Thoracic aorta (tissue), 2 donors: ENCODE measurements at places on chromosomes 5 and 9.

GRCh38 chr9:124300312-124300711 is 42.6 kb downstream of the NEK6 start:
- H3K27ac ChIP-seq, result no peak overlapping the region
- H3K36me3 ChIP-seq, result no peaks in the 10 kb centered on the region
- H3K4me1 ChIP-seq, result peaks cover 23% of the 10 kb centered on the region
- no peak for DNase-seq
- no peak overlapping the region for H3K4me3 ChIP-seq

- H3K4me1 ChIP-seq, result no peaks in the 10 kb centered on the region
- no peak overlapping the region for H3K4me3 ChIP-seq
- no peak for DNase-seq
- H3K27me3 ChIP-seq, result no peaks in the 10 kb centered on the region
- no peak overlapping the region for H3K27ac ChIP-seq
- no peaks in the 10 kb centered on the region for H3K36me3 ChIP-seq
Measured at GRCh38 chr5:168076561-168076991, 214.9 kb upstream of the WWC1 start.

GRCh38 chr5:1410156-1411014 is 34.9 kb downstream of the SLC6A3 start:
- no peaks in the 10 kb centered on the region for H3K36me3 ChIP-seq
- H3K27me3 ChIP-seq, result no peaks in the 10 kb centered on the region
- no peaks in the 10 kb centered on the region for H3K4me1 ChIP-seq
- no peak overlapping the region for H3K27ac ChIP-seq
- no peak for DNase-seq

- H3K27me3 ChIP-seq, result no peaks in the 10 kb centered on the region
- no peak for DNase-seq
- no peak overlapping the region for H3K27ac ChIP-seq
- H3K4me3 ChIP-seq, result no peak overlapping the region
- H3K4me1 ChIP-seq, result no peaks in the 10 kb centered on the region
Measured at GRCh38 chr5:144040615-144041305, 129.7 kb downstream of the YIPF5 start.

- no peak overlapping the region for H3K27ac ChIP-seq
- no peak for DNase-seq
- no peaks in the 10 kb centered on the region for H3K27me3 ChIP-seq
- H3K36me3 ChIP-seq, result no peaks in the 10 kb centered on the region
Measured at GRCh38 chr9:73916016-73916673, 581.0 kb upstream of the RORB start.

DNA sequence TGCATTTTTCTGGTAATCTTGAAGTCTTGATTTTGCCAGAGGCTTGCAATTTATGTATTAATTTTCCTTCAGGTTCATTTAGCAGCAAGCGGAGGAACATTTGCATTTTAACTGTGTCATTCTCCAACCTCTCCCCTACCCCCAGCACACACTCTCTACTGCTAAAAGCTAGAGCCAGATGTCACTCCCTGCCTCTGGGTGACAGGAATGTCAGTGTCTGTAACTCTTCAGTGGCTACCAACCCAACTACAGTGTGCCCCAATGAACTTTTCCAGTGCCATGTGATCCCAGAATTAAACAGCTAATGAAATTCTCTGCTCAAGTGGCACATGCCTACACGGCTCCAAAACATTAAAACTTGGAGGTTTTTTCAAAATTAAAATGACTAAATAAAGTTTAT is 260.3 kb downstream of the GOLPH3 start:
- no peak overlapping the region for H3K4me3 ChIP-seq
- no peak for DNase-seq
- no peak overlapping the region for H3K27ac ChIP-seq

- no peaks in the 10 kb centered on the region for H3K27me3 ChIP-seq
- DNase-seq, result no peak
- H3K27ac ChIP-seq, result peak overlapping the region; percentile 13
Measured at GRCh38 chr5:78597068-78597973, 51.3 kb downstream of the LHFPL2 start.

DNA sequence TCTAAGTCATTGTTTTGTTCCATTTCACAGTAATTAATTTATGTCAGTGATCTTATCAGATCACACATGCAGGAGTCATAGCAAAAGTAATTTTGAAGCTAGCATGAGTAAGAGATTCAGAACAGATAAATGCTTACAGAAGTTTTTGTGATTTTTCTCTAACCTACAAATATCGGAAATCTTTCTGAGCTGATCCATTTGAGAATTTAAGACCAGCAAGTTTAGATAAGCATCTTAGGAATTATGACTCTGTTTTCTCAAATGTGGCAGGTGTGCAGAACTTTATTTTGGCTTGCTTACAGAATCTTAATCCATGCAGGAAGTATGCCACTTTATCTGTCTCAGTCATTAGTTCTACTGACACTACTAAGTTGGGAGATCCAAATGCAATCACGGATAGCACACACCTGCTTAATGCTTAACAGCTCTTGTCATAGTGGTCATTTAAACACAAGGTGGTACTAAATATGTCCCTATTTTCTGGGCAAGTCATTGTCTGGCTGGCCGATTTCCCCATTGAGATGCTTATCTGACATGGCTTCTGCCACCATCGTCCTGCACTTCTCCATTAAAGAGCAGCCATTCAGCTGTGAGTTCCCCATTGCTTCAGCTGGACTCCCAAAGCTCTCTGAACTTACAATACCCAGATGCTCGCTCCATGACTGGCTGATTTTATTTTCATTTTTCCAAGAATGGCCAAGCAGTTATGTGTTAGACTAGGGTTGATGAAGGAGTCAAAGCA is 305.4 kb upstream of the NUDT12 start:
- H3K4me3 ChIP-seq, result no peak overlapping the region
- no peaks in the 10 kb centered on the region for H3K27me3 ChIP-seq
- DNase-seq, result no peak
- H3K36me3 ChIP-seq, result no peaks in the 10 kb centered on the region
- H3K4me1 ChIP-seq, result no peaks in the 10 kb centered on the region

GRCh38 chr9:76883341-76883855 is 22.5 kb downstream of the PRUNE2 start:
- H3K4me1 ChIP-seq, result peaks cover 19% of the 10 kb centered on the region
- peak overlapping the region; percentile 9 for H3K27ac ChIP-seq
- H3K27me3 ChIP-seq, result no peaks in the 10 kb centered on the region
- no peak for DNase-seq
- H3K4me3 ChIP-seq, result no peak overlapping the region
- peaks cover 9% of the 10 kb centered on the region for H3K36me3 ChIP-seq

GRCh38 chr9:116238225-116238624 is 84.6 kb downstream of the PAPPA start:
- no peaks in the 10 kb centered on the region for H3K36me3 ChIP-seq
- no peak overlapping the region for H3K4me3 ChIP-seq
- H3K4me1 ChIP-seq, result no peaks in the 10 kb centered on the region
- no peak for DNase-seq

GRCh38 chr5:107508097-107508496 is 162.6 kb downstream of the EFNA5 start:
- no peak overlapping the region for H3K4me3 ChIP-seq
- no peak overlapping the region for H3K27ac ChIP-seq
- H3K27me3 ChIP-seq, result no peaks in the 10 kb centered on the region
- no peak for DNase-seq
- H3K4me1 ChIP-seq, result no peaks in the 10 kb centered on the region
- H3K36me3 ChIP-seq, result no peaks in the 10 kb centered on the region

- no peaks in the 10 kb centered on the region for H3K36me3 ChIP-seq
- no peak overlapping the region for H3K4me3 ChIP-seq
- H3K27me3 ChIP-seq, result no peaks in the 10 kb centered on the region
- no peaks in the 10 kb centered on the region for H3K4me1 ChIP-seq
Measured at GRCh38 chr5:103434057-103434456, 128.5 kb downstream of the NUDT12 start.

DNA sequence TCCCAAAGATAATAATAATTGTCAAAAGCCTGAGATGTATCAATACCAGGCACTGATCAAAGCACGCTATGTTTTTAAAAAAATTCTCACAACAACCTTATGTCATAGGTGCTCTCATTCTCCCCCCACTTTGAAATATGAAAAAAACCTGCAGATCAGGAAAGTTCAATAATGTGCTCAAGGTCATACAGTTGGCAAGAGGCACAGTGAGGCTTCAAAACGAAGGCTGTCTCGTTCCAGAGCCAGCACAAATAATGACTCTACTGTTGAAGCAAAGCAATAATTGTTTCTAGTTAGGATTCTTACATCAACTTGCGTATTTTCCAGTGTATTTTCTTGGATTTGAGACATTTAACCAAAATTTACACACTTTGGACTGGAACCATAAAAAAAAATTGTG is 88.3 kb downstream of the RAB3C start:
- no peaks in the 10 kb centered on the region for H3K27me3 ChIP-seq
- no peak overlapping the region for H3K4me3 ChIP-seq
- no peaks in the 10 kb centered on the region for H3K4me1 ChIP-seq
- no peak for DNase-seq

DNA sequence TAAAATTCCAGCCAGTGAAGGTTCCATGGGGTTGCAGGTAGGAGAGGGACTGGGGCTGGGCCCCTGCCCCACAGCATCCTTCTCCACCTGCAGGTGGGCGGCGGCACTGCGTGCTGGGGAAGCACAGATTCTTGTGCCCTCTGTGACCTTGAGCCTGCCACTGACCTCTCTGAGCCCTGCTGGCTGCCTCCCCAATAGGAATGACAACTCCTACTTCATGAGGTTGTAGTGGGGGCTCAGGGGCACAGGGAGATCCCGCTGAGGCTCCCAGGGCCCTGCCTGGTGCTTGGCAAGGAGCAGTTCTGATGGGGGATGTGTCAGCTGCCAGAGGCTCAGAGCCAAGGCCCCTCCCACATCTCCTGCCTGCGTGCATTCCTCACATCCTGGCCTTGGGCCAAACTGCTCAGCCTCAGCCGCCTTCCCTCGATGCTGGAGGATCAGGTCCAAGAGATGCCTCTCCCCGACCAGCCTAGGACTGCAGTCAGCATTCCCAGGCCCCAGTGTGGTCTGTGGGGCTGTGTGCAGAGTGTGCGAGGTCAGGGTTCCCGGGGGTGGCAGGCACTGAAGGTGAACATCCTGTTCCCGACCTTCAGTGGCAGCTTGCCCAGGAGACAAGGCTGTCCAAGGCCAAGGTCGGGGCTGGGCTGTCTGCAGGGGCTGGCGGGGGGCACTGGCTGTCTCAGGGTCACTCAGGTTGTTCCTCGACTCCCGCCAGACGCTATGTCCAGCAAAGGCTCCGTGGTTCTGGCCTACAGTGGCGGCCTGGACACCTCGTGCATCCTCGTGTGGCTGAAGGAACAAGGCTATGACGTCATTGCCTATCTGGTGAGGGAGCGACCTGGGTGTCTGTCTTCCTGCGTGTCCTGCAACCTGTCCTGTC is 7.0 kb downstream of the ASS1 start:
- H3K4me1 ChIP-seq, result peaks cover 44% of the 10 kb centered on the region
- no peaks in the 10 kb centered on the region for H3K36me3 ChIP-seq
- no peaks in the 10 kb centered on the region for H3K27me3 ChIP-seq
- peak overlapping the region; percentile 69 for H3K27ac ChIP-seq
- DNase-seq, result peak; percentile 62

DNA sequence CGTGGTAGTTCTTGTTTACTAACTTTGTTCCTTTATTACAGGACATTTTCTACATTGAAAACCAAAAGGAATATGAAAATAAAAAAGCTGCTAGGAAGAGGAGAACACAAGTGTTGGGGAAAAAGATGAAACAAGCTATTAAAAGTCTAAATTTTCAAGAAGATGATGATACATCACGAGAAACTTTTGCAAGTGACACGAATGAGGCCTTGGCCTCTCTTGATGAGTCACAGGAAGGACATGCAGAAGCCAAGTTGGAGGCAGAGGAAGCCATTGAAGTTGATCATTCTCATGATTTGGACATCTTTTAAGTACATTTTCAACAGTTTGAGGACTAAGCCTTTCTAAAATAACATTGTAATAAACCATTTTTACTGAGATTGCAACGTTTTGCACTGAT is 23.8 kb downstream of the PHAX start:
- no peak overlapping the region for H3K4me3 ChIP-seq
- peaks cover 19% of the 10 kb centered on the region for H3K36me3 ChIP-seq
- H3K27me3 ChIP-seq, result no peaks in the 10 kb centered on the region
- H3K27ac ChIP-seq, result no peak overlapping the region
- H3K4me1 ChIP-seq, result no peaks in the 10 kb centered on the region

GRCh38 chr9:131204285-131204684 is 72.0 kb downstream of the FAM78A start:
- peaks cover 34% of the 10 kb centered on the region for H3K36me3 ChIP-seq
- DNase-seq, result no peak
- H3K4me3 ChIP-seq, result no peak overlapping the region

DNA sequence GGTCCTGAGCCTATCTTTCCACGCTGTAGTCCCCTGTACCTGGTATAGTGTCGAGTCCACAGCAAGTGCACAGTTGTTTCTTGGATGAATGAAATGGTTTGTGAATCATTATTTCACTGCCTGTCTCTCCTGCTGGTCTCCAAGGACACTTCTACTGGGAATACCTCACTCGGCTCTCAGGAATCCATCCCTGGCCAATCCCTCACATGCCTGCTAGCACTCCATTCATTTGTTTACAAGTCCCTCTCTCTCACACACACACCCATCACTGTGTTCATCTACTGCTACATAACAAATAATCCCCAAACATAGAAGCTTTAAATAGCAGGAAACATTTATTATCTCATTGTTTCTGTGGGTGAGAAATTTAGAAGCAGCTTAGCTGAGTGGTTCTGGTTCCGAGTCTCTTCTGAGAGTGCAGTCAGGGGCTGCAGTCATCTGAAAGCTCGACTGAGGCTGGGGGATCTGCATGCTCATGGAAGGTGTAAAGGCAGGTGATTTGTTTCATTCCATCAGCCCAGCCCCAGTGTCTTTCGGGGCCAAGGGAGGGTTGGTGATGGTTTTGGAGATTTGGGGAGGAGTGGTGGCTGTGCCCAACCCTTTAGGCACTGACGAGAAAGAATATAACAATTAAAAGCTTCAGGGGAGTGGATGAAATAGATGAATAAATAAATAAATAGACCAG is 132.7 kb upstream of the IER5L start:
- no peak for DNase-seq
- no peak overlapping the region for H3K27ac ChIP-seq
- H3K36me3 ChIP-seq, result no peaks in the 10 kb centered on the region
- H3K4me1 ChIP-seq, result peaks cover 6% of the 10 kb centered on the region

GRCh38 chr5:94009161-94009560 is 267.8 kb upstream of the POU5F2 start:
- no peak for DNase-seq
- H3K4me3 ChIP-seq, result no peak overlapping the region

DNA sequence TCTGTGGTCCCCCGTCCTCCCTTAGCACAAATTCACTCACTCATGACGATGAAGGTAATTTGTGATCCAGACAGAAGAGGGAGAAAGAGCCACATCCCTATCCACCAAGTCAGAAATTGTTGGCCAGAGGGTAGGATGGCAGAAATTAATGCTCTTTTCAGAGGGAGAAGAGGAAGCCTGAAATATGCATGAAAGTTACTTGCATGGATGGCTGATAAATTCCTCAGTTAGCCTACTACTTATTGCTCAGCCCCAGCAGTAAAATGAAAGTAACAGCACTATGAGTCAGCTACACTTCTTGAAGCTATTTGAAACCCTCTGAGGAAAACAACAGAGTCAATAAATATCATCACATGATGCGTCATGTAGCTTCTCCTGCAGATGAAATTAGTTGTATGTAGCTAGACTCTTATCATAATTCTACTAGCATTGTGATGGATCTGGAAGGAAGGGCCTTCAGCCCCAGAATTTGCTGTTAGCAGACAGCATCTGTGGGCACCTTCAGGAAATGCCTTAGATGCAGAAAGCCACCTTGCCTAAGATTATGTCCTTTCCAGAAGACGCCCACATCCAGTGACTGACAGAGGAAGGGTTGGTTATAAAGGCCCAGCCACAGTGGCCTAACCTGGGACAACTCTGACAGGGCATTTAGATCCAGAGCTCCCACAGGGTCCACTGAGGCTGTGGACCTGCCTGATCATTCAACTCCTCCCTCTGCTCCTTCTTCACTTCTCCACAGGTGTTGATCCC is 81.2 kb upstream of the CCDC112 start:
- H3K36me3 ChIP-seq, result no peaks in the 10 kb centered on the region
- H3K4me1 ChIP-seq, result no peaks in the 10 kb centered on the region
- H3K27ac ChIP-seq, result no peak overlapping the region
- H3K4me3 ChIP-seq, result no peak overlapping the region
- DNase-seq, result no peak
